ENCODE measurements at places on chromosomes 12 and 14.
A peak's percentile ranks its signal among the peaks of the same experiment; 100 is the strongest.

DNA sequence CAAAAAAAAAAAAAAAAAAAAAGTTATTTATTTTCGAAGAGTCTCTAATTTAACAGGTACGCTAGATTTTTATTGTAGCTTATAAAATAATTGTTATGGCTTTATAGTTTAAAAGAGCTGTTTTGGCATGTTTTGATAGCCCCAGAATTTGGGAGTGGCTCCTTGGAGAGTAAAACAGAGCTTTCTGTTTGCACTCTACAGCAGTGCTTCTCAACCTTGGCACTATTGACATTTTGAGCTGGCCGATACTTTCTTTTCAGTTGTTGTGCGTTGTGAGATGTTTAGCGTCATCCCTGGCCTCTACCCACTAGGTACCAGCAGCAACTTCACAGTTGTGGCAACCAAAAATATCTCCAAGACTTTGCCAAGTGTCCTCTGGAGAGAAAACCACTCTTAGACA, 30.6 kb downstream of the PLBD1 start:
- H3K27me3 ChIP-seq = no peaks in the 10 kb centered on the region
- H3K4me1 ChIP-seq = no peaks in the 10 kb centered on the region
- no peak for DNase-seq
- H3K36me3 ChIP-seq = peaks cover 95% of the 10 kb centered on the region
- no peak overlapping the region for H3K27ac ChIP-seq

GRCh38 chr14:41916313-41916712, 309.6 kb downstream of the LRFN5 start:
- H3K4me3 ChIP-seq = no peak overlapping the region
- H3K36me3 ChIP-seq = no peaks in the 10 kb centered on the region
- DNase-seq = no peak
- H3K27me3 ChIP-seq = no peaks in the 10 kb centered on the region
- H3K4me1 ChIP-seq = no peaks in the 10 kb centered on the region

GRCh38 chr14:55180006-55180405, 11.4 kb downstream of the DLGAP5 start:
- H3K4me3 ChIP-seq = no peak overlapping the region
- no peak overlapping the region for H3K27ac ChIP-seq
- H3K4me1 ChIP-seq = no peaks in the 10 kb centered on the region
- H3K36me3 ChIP-seq = peaks cover 59% of the 10 kb centered on the region

DNA sequence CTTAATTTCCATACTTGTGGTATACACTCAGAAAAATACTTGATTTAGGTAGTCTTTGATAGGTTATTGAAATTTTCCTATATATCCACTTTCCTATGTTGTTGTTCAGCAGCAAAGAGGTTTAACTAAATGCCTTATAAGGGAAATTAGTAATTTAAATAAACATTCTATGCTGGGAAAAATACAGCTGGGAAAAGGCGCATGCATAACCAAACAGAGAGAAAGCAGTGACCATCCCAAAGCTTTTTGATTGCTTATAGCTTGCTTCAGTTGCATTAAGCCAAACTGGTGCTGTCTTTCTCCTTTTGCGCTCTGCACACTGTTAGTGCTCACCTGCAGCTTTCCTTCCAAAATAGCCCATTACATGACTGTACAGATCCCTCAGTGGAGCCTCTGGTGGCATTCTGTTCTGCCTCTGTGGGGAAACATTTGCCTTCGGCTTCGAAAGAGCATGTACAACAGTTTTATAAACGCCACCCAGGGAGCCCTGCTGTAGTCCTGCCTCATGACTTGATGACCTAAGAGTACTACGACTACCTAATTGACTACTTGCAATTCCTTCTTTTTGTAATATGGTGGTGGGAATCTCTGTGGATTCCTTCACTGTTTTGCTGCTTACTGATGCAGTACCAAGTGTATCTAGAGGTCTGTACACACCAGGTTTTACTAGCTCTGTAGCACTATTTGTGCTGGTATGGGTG, 120.8 kb downstream of the RALGAPA1 start:
- H3K36me3 ChIP-seq = peaks cover 2% of the 10 kb centered on the region
- no peak overlapping the region for H3K4me3 ChIP-seq
- DNase-seq = no peak
- no peaks in the 10 kb centered on the region for H3K27me3 ChIP-seq
- H3K4me1 ChIP-seq = no peaks in the 10 kb centered on the region
- no peak overlapping the region for H3K27ac ChIP-seq

- H3K27ac ChIP-seq = no peak overlapping the region
- H3K4me3 ChIP-seq = no peak overlapping the region
- no peak for DNase-seq
- H3K36me3 ChIP-seq = no peaks in the 10 kb centered on the region
- H3K4me1 ChIP-seq = no peaks in the 10 kb centered on the region
- no peaks in the 10 kb centered on the region for H3K27me3 ChIP-seq
These were observed 18.5 kb downstream of the GAS2L3 start for GRCh38 chr12:100591979-100592378.

DNA sequence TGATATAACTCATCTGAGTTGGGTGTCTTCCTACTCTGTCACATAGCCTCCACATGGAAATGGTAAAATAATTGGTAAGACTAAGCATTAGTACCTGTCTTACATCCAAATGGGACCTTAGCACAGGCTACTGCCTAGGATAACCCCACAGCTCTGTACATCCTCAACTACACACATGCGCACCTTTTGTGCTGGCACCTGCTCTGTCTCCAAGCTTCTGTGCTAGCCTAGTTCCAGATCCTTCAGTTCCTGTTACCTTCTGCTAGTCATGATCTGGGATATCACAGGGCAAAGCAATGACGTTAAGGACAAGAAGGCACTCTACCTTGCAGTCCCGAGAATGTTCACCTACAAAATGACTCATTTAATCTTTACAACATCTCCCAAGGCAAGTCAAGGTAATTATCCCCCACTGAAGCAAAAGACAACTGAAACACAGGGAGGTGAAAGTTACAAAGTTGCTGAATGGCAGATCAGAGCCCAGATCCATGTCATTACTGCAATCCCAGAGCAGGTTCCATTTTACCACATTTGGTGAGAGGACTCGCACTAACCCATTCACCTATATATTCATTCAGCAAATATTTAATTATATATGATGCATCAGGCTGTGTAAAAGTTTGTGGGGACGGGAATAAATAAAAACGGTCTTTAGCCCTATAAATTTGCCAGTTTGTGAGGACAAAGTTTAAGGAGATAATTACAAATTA, 61.7 kb downstream of the PPM1H start:
- no peak overlapping the region for H3K27ac ChIP-seq
- H3K4me3 ChIP-seq = no peak overlapping the region
- no peaks in the 10 kb centered on the region for H3K36me3 ChIP-seq

GRCh38 chr14:95396221-95396620, 76.5 kb upstream of the CLMN start:
- H3K27me3 ChIP-seq = no peaks in the 10 kb centered on the region
- H3K4me1 ChIP-seq = no peaks in the 10 kb centered on the region
- H3K27ac ChIP-seq = no peak overlapping the region
- no peaks in the 10 kb centered on the region for H3K36me3 ChIP-seq

GRCh38 chr12:27711967-27712366, 1.3 kb downstream of the MRPS35 start:
- H3K27me3 ChIP-seq = no peaks in the 10 kb centered on the region
- H3K4me1 ChIP-seq = peaks cover 16% of the 10 kb centered on the region
- DNase-seq = peak; percentile 2
- H3K4me3 ChIP-seq = no peak overlapping the region
- H3K36me3 ChIP-seq = peaks cover 15% of the 10 kb centered on the region
- no peak overlapping the region for H3K27ac ChIP-seq

DNA sequence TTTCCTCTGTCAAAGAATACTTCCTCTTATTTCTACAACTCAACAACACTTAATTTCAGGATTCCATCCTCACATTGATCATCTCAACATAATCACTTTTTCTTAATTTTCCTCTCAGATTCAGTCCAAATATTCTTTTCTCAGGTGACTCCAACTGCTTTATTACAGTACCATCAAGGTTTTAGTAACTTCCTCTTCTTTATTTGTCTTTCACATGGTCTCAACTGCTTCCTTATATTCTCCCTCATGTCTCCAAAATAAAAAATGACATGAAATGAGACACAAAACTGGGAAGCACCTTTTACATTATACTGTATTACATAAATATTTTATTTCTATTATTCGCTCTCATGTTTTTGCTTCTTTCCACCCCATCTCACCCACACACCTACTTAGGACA, 55.5 kb downstream of the PPP2R5E start:
- no peaks in the 10 kb centered on the region for H3K36me3 ChIP-seq
- H3K27me3 ChIP-seq = no peaks in the 10 kb centered on the region
- H3K4me3 ChIP-seq = no peak overlapping the region
- DNase-seq = no peak
- H3K27ac ChIP-seq = no peak overlapping the region

DNA sequence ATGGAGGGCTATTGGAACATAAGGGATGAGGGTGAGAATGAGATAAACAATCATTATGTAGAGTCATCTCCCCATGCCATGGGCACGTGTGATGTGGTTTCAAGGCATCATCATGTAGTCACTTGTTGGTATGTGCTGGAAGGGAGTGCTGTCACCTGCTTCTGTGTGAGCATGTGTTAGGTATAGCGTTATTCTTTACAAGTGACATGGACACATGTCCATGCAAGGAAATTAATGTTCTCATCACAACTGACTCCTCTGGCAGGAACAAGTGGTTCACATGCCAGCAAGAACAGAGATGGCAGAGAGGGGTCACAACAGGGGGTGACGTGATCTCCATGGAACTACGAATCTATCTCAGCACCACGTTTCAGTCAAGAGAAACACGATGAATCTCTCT, 815.8 kb downstream of the BCL11B start:
- no peak for DNase-seq
- H3K4me1 ChIP-seq = no peaks in the 10 kb centered on the region
- H3K27me3 ChIP-seq = no peaks in the 10 kb centered on the region
- no peak overlapping the region for H3K4me3 ChIP-seq

GRCh38 chr12:84604551-84604950, 308.0 kb downstream of the SLC6A15 start:
- DNase-seq = no peak
- no peak overlapping the region for H3K27ac ChIP-seq
- no peaks in the 10 kb centered on the region for H3K36me3 ChIP-seq
- no peaks in the 10 kb centered on the region for H3K27me3 ChIP-seq
- no peaks in the 10 kb centered on the region for H3K4me1 ChIP-seq

DNA sequence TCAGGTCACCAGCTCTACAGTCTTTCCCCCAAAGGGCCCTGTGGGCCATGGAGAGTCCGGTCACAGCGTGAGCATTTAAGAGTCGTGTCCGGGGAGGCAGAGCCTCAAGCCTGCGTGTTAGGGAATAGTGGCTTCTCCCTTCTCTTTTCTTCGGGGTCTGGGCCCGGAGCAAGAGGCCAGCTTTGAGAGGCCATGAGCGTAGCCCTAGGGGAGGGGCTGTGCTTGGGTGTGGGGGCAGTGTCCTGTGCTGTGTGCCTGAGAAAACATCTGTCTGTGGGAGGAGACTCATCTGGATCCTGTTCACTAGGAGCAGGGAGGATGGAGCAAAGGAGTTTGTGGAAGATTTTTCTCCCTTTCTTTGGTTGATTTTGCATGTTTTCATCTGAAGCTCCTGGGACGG, 5.3 kb downstream of the LRP1-AS start:
- no peak overlapping the region for H3K27ac ChIP-seq
- H3K27me3 ChIP-seq = no peaks in the 10 kb centered on the region
- peaks cover 51% of the 10 kb centered on the region for H3K4me1 ChIP-seq
- no peak overlapping the region for H3K4me3 ChIP-seq
- DNase-seq = no peak

GRCh38 chr14:47507861-47508260, 167.5 kb downstream of the MDGA2 start:
- H3K27ac ChIP-seq = no peak overlapping the region
- no peaks in the 10 kb centered on the region for H3K4me1 ChIP-seq
- no peaks in the 10 kb centered on the region for H3K36me3 ChIP-seq
- no peak for DNase-seq
- H3K4me3 ChIP-seq = no peak overlapping the region

GRCh38 chr14:31292937-31293616, 85.5 kb upstream of the HECTD1 start:
- H3K36me3 ChIP-seq = peaks cover 20% of the 10 kb centered on the region
- no peaks in the 10 kb centered on the region for H3K27me3 ChIP-seq
- peaks cover 7% of the 10 kb centered on the region for H3K4me1 ChIP-seq
- H3K4me3 ChIP-seq = no peak overlapping the region
- no peak overlapping the region for H3K27ac ChIP-seq
- DNase-seq = no peak

- peak; percentile 27 for DNase-seq
These were observed 22.9 kb upstream of the EVL start for GRCh38 chr14:100042286-100042685.

GRCh38 chr12:108234158-108234557, 105.0 kb downstream of the CMKLR1 start:
- peaks cover 9% of the 10 kb centered on the region for H3K27me3 ChIP-seq
- no peak overlapping the region for H3K27ac ChIP-seq
- H3K36me3 ChIP-seq = no peaks in the 10 kb centered on the region
- H3K4me3 ChIP-seq = no peak overlapping the region
- no peaks in the 10 kb centered on the region for H3K4me1 ChIP-seq
- peak; percentile 30 for DNase-seq

DNA sequence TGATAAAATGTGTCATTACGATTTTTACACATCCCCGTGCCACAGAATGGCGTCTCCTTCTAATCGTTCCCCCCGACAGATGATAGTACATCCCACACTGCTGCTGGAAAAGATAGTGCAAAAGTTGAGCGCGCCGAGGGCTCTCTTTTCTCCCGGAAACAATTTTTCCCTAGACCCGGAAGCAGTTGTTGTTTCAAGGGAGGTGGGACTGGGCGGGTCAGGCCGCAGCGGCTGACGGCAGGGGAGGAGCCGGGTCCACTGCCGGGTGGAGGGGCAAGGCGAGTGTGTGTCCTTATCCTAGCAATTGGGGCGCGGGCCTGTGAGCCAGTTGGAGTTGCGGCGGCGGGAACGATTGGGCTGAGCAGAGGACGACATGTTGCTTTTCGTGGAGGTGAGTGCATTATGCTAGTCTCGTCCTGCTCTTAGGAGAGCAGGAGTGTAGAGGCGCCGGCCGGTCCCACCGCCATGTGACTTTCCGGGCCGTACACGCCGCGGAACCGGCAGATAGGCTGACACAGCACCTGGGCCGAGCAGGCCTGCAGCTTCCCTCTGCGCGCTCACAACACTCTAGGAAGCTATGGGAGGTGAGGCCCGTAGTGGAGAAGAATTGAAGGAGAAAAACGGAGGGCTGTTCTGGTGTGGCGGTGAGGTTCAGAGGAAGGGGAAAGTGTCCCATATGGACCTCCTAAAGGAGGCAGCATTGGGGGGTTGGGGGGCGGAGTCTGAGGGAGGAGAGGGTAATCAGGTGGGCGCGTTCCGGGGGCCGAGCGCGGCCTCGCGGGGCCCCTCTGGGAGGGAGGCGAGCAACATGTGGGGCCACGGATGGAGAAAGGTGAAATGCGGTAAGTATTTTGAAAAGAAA, at the start of gene LARP4:
Gene LARP4, plus strand, starts transcription at position 248 of the 862 bp plus-strand sequence. Its CDS starts 126 bp downstream, at position 374.
- H3K27ac ChIP-seq = peak within 1 kb of the TSS; percentile 83
- peak; percentile 81 for DNase-seq
- H3K4me1 ChIP-seq = peaks cover 17% of the 10 kb centered on the region
- peak within 1 kb of the TSS; percentile 82 for H3K4me3 ChIP-seq
- no peaks in the 10 kb centered on the region for H3K36me3 ChIP-seq

Measured in CD14-positive monocyte (primary cell).